ENCODE measurements at places on chromosomes 4 and X.

DNA sequence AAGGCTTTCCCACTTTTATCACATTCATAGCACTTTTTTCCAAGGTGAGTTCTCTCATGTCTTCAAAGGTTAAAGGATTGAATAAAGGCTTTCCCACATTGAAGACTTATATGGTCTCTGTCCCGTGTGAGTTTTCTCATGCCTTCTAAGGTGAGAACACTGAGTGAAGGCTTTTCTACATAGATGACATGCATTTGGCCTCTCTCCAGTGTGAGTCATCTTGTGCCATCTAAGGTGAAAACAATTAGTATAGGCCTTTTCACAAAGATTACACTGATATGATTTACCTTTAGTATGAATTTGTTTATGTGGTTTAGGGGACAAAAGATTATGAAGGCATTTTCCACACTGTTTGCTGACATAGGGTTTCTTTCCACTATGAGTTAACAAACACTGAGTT, 21.2 kb downstream of the USP17L30 start:
- DNase-seq: no peak

GRCh38 chr4:81747242-81747930, 275.7 kb upstream of the RASGEF1B start:
- no peak for DNase-seq

DNA sequence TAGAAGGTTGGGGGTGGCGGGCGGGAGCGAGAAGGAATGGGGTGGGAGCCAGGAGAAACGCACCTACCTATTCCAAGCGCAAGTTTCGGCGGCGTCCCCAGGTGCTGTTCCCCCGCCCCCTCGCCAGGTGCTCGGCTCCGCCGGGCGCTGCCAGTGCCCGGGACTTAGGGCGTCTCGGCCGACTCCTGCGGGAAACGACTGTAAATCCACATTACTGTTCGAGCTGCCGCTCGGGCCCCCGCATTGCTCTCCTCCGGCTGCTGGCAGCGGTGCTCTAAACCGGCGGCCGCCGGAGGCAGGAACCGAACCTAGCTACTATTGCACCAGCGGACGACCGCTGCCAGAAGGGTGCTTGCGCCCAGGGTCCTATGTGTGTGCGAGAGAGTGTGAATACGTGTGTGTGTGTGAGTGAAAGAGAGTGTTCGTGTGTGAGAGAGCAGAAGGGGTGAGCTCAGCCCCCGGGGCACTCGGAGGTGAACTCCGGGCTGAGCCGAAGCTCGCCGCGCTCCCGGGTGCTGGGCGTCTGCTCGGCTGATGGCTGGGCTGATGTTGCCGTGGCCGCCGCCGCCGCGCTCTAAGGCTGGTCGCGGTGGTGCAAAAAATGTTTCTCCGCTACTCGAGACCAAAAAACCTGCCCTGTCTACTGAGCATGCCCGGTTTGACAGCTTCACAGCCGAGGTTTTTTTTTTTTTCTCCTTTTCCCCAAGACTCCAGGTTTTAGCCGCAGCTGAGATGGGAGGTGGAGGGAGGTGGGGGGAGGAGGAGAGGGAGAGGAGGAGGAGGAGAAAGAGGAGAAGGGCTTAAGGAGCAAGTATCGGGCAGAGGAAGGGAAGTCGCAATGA, 115.7 kb upstream of the TEX13C start:
- no peak for DNase-seq

DNA sequence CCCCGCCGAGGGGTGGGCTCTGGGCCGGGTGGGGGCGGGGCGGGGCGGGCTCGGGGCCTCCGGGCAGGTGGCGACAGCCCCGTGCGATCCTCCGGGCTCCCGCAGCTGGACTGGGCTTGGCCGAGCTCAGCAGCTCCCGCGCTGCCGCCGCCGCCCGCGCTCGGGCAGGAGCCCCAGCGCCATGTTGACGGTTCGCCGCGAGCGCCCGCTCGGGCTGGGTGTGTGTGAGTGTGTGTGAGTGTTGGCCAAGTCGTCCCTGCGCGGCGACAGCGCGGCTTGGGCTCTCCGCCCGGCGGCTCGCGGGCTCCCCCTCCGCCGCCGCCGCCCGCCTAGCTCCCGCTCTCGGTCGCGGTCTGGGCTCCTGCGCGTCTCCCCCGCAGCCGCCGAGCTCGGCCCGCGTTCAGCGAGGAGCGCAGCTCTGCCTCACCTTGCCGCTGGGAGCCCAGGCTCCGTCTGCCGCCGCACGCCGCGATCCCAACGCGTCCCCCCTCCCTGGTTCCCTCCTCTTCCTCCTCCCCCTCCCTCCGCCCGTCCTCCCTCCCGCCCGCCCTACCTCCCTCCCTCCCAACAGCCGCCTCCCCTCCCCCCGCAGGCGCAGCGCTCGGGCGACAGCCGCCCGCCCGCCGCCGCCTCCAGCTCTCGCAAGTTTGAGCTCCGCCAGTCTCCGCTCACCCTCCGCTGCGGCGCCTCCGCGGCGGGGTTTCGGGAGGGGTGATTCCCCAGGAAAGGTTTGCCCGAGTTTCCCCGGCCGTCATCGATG, at the start of gene BCOR:
Gene BCOR (minus strand): TSS at position 455 of the 760 bp plus-strand sequence. CDS start 20,029 bp downstream, outside the sequence.
- no peak for DNase-seq

GRCh38 chr4:98515470-98515809, 143.0 kb downstream of the TSPAN5 start:
- DNase-seq: no peak

GRCh38 chr4:3250956-3251690, 2.2 kb downstream of the MSANTD1 start:
- peak; percentile 48 for DNase-seq

DNA sequence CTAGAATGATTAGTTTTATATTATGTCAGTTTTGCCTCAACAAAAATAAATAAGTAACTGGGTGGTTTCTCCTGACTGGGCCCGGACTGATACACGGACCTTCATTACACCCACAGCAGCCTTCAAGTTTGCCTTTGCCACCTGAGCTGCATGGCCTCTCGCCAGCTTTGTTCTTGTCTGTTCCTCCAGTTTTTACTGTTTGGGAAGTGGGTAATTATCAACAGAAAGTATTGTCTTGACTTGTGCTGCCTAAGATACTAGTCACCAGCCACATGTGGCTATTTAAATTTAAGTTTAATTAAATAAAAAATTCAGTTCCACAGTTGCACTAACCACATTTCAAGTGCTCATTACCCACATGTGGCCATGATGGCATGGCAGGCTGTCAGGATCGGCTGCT, 74.7 kb upstream of the INTU start:
- DNase-seq: no peak

DNA sequence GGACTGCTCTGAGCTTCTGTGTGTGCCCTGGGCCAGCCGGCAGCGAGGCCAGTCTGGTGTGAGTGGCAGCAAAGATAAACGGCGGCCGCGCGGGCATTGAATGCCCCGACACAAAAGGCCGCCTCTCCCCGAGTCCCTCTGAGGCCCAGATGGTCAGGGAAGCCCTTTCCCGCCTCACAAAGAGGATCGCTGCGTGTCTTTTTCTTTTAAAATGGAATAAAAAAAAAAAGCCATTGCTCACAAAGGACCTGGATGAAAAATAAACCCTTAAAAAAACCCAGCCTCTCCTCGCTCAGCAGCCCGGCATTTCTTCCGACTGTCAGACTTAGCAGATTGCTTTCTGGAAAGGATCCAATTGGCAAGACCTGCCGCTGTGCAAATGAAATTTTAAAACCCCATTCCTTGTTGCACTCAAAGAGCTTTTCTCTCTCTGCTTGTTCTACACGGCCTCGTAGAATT, 578.7 kb downstream of the BCOR start:
- peak; percentile 79 for DNase-seq

DNA sequence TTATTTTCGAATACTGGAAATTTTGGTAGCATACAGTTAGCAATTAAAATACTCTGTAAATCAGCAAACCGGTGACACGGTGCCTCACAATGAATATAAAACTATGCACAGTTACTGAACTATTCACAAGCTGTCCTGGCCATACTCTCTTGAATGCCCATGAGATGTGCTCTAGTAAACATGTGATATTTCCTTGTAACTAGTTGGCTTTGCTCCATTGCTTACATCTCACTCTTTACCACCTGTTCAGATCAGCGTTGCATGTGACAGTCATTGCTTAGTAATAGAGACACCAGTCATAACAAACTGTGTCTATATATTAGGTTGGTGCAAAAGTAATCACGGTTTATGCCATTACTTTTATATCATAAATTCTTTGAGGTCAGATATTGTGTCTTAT, 897.9 kb upstream of the FTHL17 start:
- no peak for DNase-seq

GRCh38 chrX:40550066-40550465, 30.7 kb upstream of the ATP6AP2 start:
- no peak for DNase-seq

- DNase-seq: no peak
These were observed 63.9 kb downstream of the HAND2 start for GRCh38 chr4:173466101-173466500.

- no peak for DNase-seq
These were observed 38.9 kb downstream of the GPC4 start for GRCh38 chrX:133376422-133376821.

GRCh38 chr4:79682801-79683530, 274.9 kb upstream of the GK2 start:
- DNase-seq: no peak

DNA sequence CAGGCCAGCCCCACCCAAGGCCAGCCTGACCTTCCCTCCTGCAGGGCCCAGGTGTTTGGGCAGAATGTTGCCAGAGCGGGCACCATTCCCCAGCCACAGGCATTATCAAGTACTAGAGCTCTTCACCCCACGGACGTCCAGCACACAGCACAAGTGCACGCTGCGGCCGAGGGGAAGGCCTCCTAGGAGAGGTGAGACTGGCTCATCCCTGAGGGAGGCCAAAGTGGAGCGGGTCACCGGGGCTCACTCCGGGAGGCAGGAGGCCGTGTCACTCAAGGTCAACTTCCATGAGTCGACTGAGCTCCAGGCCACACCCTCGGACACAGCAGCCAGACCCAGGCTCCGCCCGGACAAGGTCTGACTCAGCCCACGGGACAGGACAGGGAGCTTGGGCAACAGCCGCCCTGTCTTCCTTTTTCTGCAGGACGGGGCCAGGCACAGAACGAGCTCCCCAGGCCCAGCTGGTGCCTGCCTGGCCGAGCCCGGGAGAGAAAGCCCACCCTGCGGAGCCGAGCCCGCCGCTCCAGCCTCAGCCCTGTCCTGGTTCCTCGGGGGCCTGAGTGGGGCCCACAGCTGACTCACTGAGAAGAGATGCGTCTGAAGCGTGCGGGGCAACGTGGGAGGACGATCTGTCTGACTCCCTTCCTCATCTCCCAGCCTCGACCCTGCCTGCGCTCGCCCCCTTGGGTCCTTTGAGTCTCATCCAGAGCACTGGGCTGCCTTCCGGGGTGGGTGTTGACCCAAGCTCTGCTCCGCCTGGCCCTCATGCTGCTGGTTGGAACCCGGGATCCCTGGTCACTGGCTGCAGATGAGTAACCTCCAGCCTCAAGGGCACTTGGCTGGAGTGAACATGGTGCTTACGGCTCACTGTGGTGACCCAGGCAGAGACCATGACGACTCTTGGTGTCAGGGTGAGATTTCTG, 1.6 kb downstream of the SLC49A3 start:
- DNase-seq: no peak

GRCh38 chr4:138138774-138139173, 103.4 kb downstream of the SLC7A11 start:
- no peak for DNase-seq

Data from right lung (tissue), 10 donors.